ENCODE measurements at places on chromosomes 12 and 14.
A peak's percentile ranks its signal among the peaks of the same experiment; 100 is the strongest.

- no peaks in the 10 kb centered on the region for H3K27me3 ChIP-seq
- no peaks in the 10 kb centered on the region for H3K4me1 ChIP-seq
Observed at GRCh38 chr12:84986586-84986985, 49.5 kb downstream of the TSPAN19 start.

DNA sequence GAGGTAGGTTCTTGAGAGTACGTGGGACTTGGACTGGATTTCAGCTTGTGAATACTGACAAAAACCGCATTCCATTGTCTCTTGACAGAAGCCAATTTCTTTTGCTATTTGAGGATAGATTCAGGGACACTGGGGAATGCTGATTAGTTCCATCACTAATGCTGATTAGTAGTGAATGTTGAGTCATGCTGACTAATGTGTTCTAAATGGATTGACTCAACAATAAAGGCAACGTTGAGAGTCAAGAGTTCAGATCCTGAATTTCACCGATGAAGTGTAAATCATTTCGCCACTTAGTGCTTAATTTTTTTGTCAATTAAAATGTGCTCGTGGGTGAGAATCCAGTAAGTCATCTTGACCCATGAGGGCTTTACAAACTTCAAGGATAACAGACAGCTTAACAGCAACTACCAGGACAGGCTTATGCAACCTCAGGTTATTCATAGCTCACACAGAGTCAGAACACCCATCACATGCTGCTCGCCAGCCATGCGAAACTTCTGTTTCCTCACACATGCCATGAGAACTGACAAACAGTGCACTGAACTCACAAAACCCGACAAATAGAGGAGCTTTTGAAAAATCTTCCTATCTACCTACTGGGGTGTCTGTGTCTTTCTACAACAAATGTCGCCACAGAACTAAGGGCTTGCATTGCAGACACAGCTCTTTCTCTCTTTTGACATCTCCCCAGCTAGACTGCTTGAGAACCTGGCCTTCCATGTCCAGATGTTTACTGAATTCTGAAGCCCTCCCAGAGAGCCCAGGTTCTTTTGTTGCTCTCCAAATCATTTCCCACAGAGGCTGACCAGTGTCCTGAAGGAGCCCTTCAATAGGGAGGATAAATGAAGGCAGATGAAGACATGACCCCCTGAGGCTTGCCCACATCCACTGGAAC, 316.4 kb downstream of the ZFP36L1 start:
- no peak overlapping the region for H3K4me3 ChIP-seq
- no peaks in the 10 kb centered on the region for H3K27me3 ChIP-seq
- peak overlapping the region; percentile 68 for H3K27ac ChIP-seq
- no peaks in the 10 kb centered on the region for H3K36me3 ChIP-seq
- peak; percentile 89 for DNase-seq

- H3K27ac ChIP-seq: no peak overlapping the region
- H3K4me3 ChIP-seq: no peak overlapping the region
- H3K27me3 ChIP-seq: no peaks in the 10 kb centered on the region
- no peak for DNase-seq
- H3K36me3 ChIP-seq: no peaks in the 10 kb centered on the region
Observed at GRCh38 chr12:14275886-14276285, 89.6 kb upstream of the ATF7IP start.

GRCh38 chr12:96371138-96371789, 29.0 kb downstream of the CDK17 start:
- no peaks in the 10 kb centered on the region for H3K27me3 ChIP-seq
- DNase-seq: no peak
- H3K27ac ChIP-seq: no peak overlapping the region
- H3K36me3 ChIP-seq: no peaks in the 10 kb centered on the region

DNA sequence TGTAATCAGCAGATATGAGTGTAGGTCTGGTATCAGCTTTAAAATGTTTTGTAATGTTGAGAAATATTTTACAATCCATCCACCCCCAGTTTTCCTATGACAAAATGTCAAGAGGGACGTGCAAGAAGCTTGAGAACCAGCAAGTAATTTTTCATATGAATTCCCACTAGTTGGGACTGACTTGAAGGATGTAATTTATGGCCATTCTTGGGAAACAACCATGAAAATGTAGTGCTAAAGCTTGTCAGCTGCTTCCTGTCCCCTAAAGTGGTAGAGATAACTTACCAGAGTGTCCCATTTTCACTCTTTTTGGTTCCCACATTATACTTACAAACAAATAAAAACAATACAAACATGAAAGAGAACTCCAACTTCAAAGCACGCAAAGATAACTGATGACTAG, 63.9 kb downstream of the RERG start:
- no peak overlapping the region for H3K4me3 ChIP-seq
- H3K27ac ChIP-seq: peak overlapping the region; percentile 13
- no peak for DNase-seq
- H3K27me3 ChIP-seq: no peaks in the 10 kb centered on the region

- H3K36me3 ChIP-seq: no peaks in the 10 kb centered on the region
- H3K27ac ChIP-seq: peak overlapping the region; percentile 50
- no peaks in the 10 kb centered on the region for H3K27me3 ChIP-seq
- H3K4me3 ChIP-seq: no peak overlapping the region
- DNase-seq: no peak
Observed at GRCh38 chr12:54429014-54429471, 10.0 kb upstream of the ITGA5 start.

DNA sequence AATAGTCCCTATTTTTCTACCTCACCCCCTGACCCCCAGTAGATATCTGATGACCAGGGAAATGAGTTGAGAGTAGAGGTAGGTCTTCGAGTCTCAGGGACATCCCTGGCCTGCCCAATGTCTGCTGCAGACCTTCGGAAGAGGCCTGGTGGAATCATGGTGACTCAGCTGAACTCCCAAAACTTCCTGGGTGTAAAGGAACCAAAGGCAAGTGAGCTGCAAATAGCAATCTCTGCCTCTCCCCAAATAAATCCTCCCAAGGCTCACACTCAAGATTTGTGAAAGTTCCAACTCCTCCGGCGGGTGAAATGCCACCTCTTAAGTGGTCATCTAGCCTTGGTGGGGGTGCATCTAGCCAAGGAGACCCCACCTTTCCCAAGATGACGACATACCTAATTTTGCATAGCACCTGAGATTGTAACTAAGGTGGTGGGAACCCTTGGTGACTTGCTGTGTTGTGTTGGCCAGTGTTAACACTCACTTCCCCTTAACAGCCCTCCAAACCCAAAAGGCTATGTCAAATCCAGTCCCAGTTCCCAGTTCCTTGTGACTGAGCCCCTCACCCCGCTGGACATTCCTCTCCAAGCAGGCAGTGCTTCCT, 6.3 kb downstream of the ZFP36L1 start:
- peak; percentile 50 for DNase-seq
- H3K27ac ChIP-seq: peak overlapping the region; percentile 65
- H3K36me3 ChIP-seq: peaks cover 29% of the 10 kb centered on the region
- H3K27me3 ChIP-seq: no peaks in the 10 kb centered on the region
- peaks cover 30% of the 10 kb centered on the region for H3K4me1 ChIP-seq

GRCh38 chr12:71782017-71782416, 27.4 kb downstream of the RAB21 start:
- no peaks in the 10 kb centered on the region for H3K4me1 ChIP-seq
- H3K36me3 ChIP-seq: peaks cover 35% of the 10 kb centered on the region
- DNase-seq: no peak
- no peak overlapping the region for H3K27ac ChIP-seq
- H3K4me3 ChIP-seq: no peak overlapping the region

GRCh38 chr14:106187216-106187615, 660.8 kb downstream of the TMEM121 start:
- no peaks in the 10 kb centered on the region for H3K36me3 ChIP-seq
- no peak for DNase-seq
- no peaks in the 10 kb centered on the region for H3K4me1 ChIP-seq
- H3K27ac ChIP-seq: no peak overlapping the region
- H3K4me3 ChIP-seq: no peak overlapping the region

- no peaks in the 10 kb centered on the region for H3K4me1 ChIP-seq
- DNase-seq: no peak
- H3K4me3 ChIP-seq: no peak overlapping the region
- H3K36me3 ChIP-seq: no peaks in the 10 kb centered on the region
- no peak overlapping the region for H3K27ac ChIP-seq
Observed at GRCh38 chr14:104143521-104144452, 5.4 kb downstream of the KIF26A start.

DNA sequence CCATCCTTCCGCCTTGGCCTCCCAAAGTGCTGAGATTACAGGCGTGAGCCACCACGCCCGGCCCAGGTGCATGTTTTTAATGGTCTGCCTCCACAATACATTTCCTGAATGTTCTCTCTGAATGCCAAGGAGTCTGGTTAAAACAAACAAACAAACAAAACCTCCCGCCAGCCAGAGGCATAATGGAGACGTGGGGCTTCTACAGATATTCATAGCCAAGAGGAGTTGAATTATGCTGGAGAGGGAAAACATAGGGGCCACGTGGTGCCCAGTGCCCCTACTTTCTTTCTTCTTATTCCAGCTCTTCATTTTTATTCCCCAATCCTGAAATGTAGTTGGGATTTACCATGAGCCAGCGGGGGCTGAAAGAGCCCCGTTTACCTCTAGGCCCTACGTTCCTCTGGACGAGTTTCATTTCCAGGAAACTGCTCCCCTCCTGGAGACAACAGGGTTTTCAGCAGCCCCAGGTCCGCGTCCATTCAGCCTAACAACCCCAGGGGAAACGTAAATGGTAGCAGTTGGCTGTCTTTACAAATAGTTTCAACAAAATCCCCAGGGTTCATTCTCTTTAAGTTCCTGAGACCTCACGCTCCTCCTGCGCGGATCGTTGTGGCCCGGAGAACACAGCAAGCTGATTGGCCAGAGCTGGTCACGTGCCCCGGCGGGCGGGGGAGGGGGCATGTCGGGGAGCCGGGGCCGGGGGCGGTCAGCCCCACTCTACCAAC, 108.5 kb upstream of the ESRRB start:
- H3K27me3 ChIP-seq: no peaks in the 10 kb centered on the region
- DNase-seq: no peak
- H3K36me3 ChIP-seq: no peaks in the 10 kb centered on the region
- no peak overlapping the region for H3K27ac ChIP-seq
- H3K4me1 ChIP-seq: no peaks in the 10 kb centered on the region
- peak overlapping the region; percentile 22 for H3K4me3 ChIP-seq

GRCh38 chr14:100772607-100773165, 46.0 kb downstream of the DLK1 start:
- H3K4me3 ChIP-seq: no peak overlapping the region
- H3K36me3 ChIP-seq: no peaks in the 10 kb centered on the region
- no peaks in the 10 kb centered on the region for H3K4me1 ChIP-seq
- no peaks in the 10 kb centered on the region for H3K27me3 ChIP-seq
- H3K27ac ChIP-seq: no peak overlapping the region

DNA sequence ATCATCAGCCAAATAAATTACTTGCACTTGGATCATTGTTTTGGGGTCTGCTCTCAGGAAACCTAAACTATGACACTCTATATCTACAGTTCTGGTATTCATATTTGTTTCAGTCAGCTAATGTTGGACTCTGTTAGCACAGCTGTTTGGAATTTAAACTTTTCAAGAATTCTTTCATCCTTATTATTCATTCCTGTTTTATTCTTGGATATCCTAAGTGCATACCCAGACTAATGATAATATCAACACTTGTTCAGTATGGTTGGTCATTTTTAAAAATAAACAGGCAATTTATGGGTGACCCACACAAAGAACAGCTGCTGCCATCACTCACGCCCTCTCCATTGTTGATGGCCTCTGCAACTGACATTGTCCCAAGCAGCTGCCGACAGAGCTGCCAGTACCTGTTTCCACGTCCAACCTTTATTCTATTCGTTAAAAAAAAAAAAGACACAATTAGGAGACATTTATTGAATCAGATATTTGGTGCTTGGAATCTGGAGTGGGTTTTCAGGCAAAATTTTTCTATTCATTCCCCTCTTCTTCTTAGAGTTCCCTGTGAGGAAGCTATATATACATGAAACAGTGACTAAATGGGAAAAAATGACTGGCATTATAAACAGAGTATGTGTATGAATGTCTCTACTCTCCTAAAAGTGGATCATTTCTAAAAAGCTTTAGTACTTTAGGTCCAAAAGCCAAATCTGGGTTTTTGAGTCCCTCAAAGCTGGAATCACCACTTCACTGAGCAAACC, 252.1 kb upstream of the NAV3 start:
- H3K36me3 ChIP-seq: no peaks in the 10 kb centered on the region
- H3K27me3 ChIP-seq: no peaks in the 10 kb centered on the region
- no peak overlapping the region for H3K4me3 ChIP-seq
- H3K4me1 ChIP-seq: no peaks in the 10 kb centered on the region
- no peak for DNase-seq

- H3K27me3 ChIP-seq: no peaks in the 10 kb centered on the region
- H3K36me3 ChIP-seq: peaks cover 29% of the 10 kb centered on the region
- peak; percentile 85 for DNase-seq
- peak overlapping the region; percentile 18 for H3K4me3 ChIP-seq
Observed at GRCh38 chr12:122871851-122872780, 23.8 kb downstream of the VPS37B start.

GRCh38 chr12:129246630-129247029, 393.4 kb downstream of the GLT1D1 start:
- H3K27me3 ChIP-seq: no peaks in the 10 kb centered on the region
- H3K36me3 ChIP-seq: no peaks in the 10 kb centered on the region
- DNase-seq: no peak
- H3K4me1 ChIP-seq: no peaks in the 10 kb centered on the region
- H3K4me3 ChIP-seq: no peak overlapping the region
- H3K27ac ChIP-seq: no peak overlapping the region

- no peak for DNase-seq
- peaks cover 25% of the 10 kb centered on the region for H3K4me1 ChIP-seq
- H3K27ac ChIP-seq: no peak overlapping the region
- H3K4me3 ChIP-seq: peak overlapping the region; percentile 27
- H3K36me3 ChIP-seq: no peaks in the 10 kb centered on the region
- no peaks in the 10 kb centered on the region for H3K27me3 ChIP-seq
Observed at GRCh38 chr14:24316597-24316950, 5.3 kb downstream of the LTB4R start.

DNA sequence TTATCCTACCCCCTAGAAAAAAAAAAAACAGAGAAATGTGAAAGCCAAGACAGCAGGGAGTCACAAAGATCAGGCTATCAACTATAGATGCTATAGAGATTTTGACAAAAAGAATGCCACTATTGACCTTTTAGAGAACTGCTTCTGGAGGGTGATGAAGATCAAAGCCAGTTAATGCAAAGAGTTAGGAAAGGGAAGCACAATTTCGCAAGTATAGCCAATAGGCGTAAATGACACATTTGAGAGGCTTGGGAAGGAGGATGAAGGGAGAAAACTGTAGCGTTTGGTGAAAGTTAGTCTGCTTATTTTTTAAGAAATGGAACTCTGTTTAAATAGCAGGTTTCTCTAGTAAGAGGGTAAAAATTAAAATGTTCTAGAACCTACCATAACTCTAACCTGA, 190.7 kb downstream of the DUSP6 start:
- H3K27me3 ChIP-seq: no peaks in the 10 kb centered on the region
- no peak for DNase-seq
- no peak overlapping the region for H3K4me3 ChIP-seq

- H3K27me3 ChIP-seq: no peaks in the 10 kb centered on the region
- H3K4me3 ChIP-seq: no peak overlapping the region
- DNase-seq: no peak
- no peaks in the 10 kb centered on the region for H3K36me3 ChIP-seq
- H3K27ac ChIP-seq: no peak overlapping the region
Observed at GRCh38 chr12:91628656-91629055, 446.0 kb upstream of the DCN start.

- no peaks in the 10 kb centered on the region for H3K36me3 ChIP-seq
- no peak overlapping the region for H3K27ac ChIP-seq
- no peak overlapping the region for H3K4me3 ChIP-seq
- no peak for DNase-seq
- H3K4me1 ChIP-seq: no peaks in the 10 kb centered on the region
- H3K27me3 ChIP-seq: no peaks in the 10 kb centered on the region
Observed at GRCh38 chr12:80769553-80770140, 52.9 kb downstream of the MYF5 start.
